HFFc6 (cell line): ENCODE measurements at places on chromosomes 12 and 14. TPM values are rescaled to one million over a fixed set of nuclear protein-coding genes. Genes with fewer than 3 reads are reported as not detected.

GLS2 gene
- total RNA-seq: not detected in 3 replicates

SERPINA4 gene
- total RNA-seq: not detected in 3 replicates

BMAL2 gene
- total RNA-seq: 21.3 and 39.6 TPM in 2 replicates

ASPG gene
- not detected in 2 replicates for total RNA-seq

TAS2R14 gene
- total RNA-seq: 1.1 to 1.3 TPM (median 1.2 TPM) in 3 replicates

GRCh38 chr12:92244036-92244435 lies 98.4 kb upstream of the BTG1 start:
- H3K27ac ChIP-seq: peak overlapping the region; percentile 12; the same call in 1 of the 2 replicates
- H3K27me3 ChIP-seq: peaks cover under 1% of the 10 kb centered on the region; the same call in 1 of the 2 replicates
- no peak overlapping the region; the same call in 1 of the 2 replicates for H3K4me3 ChIP-seq
- peaks cover 10% of the 10 kb centered on the region for H3K4me1 ChIP-seq
- H3K36me3 ChIP-seq: no peaks in the 10 kb centered on the region
- no peak for DNase-seq

DNA sequence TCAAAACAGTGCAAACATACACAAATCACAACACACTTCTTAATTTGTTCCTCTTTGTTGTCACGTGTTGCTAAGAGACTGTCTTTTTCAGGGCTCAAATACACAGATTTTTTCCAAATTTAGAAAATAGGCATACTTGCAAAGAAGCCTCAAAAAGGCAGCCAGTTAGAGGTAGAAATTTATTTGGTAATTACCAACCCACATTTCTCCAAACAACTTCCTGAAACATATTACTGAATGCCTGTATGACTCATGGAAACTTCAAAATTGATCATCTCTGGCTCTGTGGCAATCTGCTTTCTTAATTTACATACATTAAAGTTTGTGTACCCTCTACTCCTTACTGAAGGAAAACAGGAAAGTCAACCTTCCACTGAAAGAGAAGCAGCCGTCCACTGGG lies 36.4 kb downstream of the PPM1H start:
- no peak overlapping the region; the same call in 1 of the 2 replicates for H3K4me3 ChIP-seq
- peak; percentile 46 for DNase-seq
- H3K27me3 ChIP-seq: no peaks in the 10 kb centered on the region; the same call in 1 of the 2 replicates
- no peaks in the 10 kb centered on the region for H3K36me3 ChIP-seq
- H3K4me1 ChIP-seq: peaks cover 26% of the 10 kb centered on the region

DNA sequence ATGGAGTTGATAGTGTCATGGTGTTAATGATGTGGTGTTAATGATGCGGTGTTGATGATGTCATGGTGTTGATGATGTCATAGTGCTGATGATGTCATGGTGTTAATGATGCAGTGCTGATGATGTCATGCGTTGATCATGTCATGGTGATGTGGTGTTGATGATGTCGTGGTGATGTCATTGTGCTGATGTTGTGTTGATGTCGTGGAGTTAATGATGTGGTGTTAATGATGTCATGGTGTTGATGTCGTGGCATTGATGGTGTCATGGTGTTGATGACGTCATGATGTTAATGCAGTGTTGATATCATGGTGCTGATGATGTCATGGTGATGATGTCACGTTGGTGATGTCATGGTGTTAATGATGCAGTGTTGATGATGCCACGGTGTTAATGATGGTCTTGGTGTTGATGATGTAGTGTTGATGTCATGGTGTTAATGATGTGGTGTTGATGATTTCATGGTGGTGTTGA lies 49.1 kb upstream of the RIMBP2 start:
- H3K4me1 ChIP-seq: no peaks in the 10 kb centered on the region
- peaks cover 10% of the 10 kb centered on the region for H3K27me3 ChIP-seq
- no peak overlapping the region for H3K27ac ChIP-seq
- DNase-seq: peak; percentile 26

- DNase-seq: no peak
- no peak overlapping the region for H3K4me3 ChIP-seq
- no peaks in the 10 kb centered on the region for H3K36me3 ChIP-seq
These were observed 358.7 kb downstream of the RAD51B start for GRCh38 chr14:68178282-68178681.

DNA sequence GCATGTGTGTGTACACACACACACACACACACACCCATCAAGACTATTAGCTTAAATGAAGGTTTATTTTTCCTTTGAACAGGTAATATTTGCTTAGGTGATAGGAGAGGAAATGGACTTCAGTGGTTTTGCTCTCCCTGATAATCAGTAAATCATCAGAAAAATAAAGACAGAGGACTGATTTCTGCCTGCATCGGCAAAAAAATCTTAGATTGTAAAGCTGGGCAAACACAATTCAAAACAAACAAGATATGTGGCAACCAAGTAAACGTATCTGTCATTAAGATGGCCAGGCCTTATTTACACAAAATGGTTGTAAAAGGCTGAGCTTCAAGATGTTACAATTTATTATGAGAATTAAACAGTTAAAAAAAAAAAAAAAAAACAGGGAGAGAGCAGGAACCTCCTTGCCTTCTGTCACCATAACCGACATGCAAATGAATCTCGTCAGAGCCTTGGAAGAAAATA lies 31.3 kb downstream of the PRKD1 start:
- H3K4me3 ChIP-seq: no peak overlapping the region
- H3K36me3 ChIP-seq: peaks cover 4% of the 10 kb centered on the region; the same call in 1 of the 2 replicates
- peaks cover 15% of the 10 kb centered on the region for H3K4me1 ChIP-seq
- DNase-seq: no peak

DNA sequence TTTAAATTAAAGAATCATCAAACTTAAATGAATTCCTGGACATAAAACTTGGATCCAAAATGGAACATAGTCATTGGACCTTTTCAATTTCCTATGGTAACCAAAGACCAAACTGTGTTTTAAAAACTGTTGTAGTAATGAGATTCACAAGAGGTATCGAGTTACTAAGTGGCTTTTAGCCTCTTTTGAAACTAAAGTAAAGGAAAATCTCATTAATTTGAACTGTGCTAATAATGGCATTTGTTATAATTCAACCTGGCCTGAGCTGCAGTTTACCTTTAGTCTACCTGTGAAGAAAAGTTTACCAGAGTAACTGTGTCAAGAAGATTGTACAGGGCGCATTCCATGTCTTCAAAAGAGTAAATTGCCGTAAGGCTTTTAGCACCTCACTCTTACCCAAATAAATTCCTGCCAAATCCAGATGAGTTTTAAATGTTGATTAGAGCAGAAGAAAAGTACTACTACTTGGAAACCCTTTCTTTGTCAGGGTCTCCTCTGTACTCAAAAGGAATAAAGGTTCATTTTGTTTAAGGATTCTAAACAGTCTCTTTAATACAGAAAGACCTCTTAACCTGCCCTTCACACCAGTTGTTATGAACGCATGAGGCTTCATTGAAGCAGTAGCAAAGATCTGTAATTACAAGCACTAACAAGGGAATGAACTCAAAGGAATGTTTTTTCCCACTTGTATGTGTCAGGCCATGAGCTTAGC lies 17.1 kb upstream of the MED13L start:
- no peaks in the 10 kb centered on the region; the same call in 1 of the 2 replicates for H3K27me3 ChIP-seq
- H3K27ac ChIP-seq: no peak overlapping the region
- H3K4me3 ChIP-seq: no peak overlapping the region
- no peak for DNase-seq

GRCh38 chr12:78210894-78211302 lies 380.2 kb downstream of the NAV3 start:
- peaks cover 64% of the 10 kb centered on the region for H3K36me3 ChIP-seq
- H3K27me3 ChIP-seq: peaks cover 2% of the 10 kb centered on the region
- peak overlapping the region; percentile 40 for H3K4me3 ChIP-seq
- peak; percentile 80 for DNase-seq
- peaks cover 45% of the 10 kb centered on the region for H3K4me1 ChIP-seq

DNA sequence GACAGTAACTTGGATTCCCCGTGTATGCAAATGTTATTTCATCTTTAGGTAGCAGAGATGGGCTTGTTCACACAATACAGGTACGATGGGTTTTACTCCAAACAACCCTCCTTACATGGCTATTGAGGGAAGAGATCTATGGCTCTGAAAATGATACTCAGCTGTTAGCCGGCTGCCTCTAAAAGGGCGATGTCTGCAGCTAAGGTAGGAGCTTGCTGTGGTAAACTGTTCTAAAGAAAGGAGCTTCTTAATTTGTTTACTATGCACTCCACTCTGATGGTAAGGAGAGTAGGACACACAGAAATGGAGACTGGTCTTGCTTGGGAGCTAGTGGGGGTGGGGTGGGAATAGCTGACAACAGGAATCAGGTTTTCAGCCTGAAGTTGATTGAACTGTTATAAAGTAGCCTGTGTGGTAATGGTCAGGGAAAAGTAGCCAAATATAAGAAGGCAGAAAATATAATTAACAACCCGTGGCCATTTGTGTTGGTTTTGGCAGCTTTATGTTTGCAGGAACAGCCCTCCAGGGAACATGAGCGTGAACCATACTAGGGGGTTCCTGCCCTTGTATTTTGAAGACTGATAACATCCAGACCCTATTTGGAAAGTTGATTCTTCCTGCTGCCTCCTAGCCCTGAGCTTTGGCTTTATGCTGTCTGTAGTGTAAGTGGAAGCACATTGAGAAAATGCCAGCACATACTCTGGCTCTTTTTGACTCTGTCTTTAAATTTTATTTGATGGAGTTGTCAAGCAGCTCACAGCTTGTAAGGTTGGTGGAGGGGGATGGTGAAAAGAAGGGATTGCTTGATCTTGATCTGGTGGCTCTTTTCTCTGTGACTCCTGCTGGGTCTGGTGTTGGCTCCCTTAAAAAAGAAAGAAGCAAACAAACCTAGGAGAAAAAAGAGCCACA lies 929.8 kb downstream of the DIO2 start:
- H3K27ac ChIP-seq: no peak overlapping the region
- peaks cover 31% of the 10 kb centered on the region for H3K27me3 ChIP-seq
- H3K4me1 ChIP-seq: peaks cover 12% of the 10 kb centered on the region; the same call in 1 of the 2 replicates
- H3K4me3 ChIP-seq: no peak overlapping the region

- no peak overlapping the region for H3K4me3 ChIP-seq
- peaks cover 6% of the 10 kb centered on the region for H3K27me3 ChIP-seq
- H3K27ac ChIP-seq: no peak overlapping the region
- H3K36me3 ChIP-seq: no peaks in the 10 kb centered on the region
- peak; percentile 70 for DNase-seq
These were observed 18.0 kb upstream of the CRACR2A start for GRCh38 chr12:3770891-3771290.

GRCh38 chr12:49720214-49720613 lies 13.0 kb upstream of the FMNL3 start:
- H3K36me3 ChIP-seq: no peaks in the 10 kb centered on the region
- peaks cover 5% of the 10 kb centered on the region for H3K4me1 ChIP-seq
- peaks cover 13% of the 10 kb centered on the region; the same call in 1 of the 2 replicates for H3K27me3 ChIP-seq
- no peak overlapping the region for H3K27ac ChIP-seq
- H3K4me3 ChIP-seq: no peak overlapping the region

GRCh38 chr12:30296486-30296885 lies 399.2 kb downstream of the IPO8 start:
- no peaks in the 10 kb centered on the region for H3K27me3 ChIP-seq
- no peak overlapping the region for H3K4me3 ChIP-seq
- no peaks in the 10 kb centered on the region for H3K36me3 ChIP-seq
- no peaks in the 10 kb centered on the region for H3K4me1 ChIP-seq
- no peak for DNase-seq
- H3K27ac ChIP-seq: no peak overlapping the region
